Fibroblast of mammary gland (primary cell): ENCODE measurements at places on chromosomes 7 and 10.

DNA sequence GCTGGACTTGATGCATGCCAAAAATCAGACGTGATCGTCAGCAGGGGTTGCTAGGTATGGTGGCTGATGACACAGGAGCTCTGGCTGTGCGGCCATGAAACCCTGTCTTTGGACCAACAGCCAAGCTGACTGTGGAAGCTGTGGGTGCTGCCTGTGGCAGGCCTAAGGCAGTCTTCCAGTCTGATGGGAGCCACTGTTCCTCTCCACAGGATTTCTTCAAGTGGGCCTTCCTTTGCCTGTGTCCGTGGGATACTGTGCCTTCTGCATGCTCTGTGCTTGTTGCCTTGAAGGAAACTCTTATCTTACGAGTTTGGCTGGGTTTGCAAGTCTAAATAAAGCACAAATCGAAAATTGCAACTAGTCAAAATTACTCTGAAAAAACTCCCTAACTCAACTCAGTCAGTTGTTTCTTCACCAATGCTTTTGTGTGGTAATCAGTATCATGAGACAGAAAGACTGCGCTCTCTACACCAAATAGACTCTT lies 101.9 kb upstream of the PDLIM1 start:
- no peak for DNase-seq

GRCh38 chr10:88528201-88528600 lies 54.9 kb downstream of the RNLS start:
- no peak for DNase-seq

GRCh38 chr10:5643346-5644067 lies 22.9 kb downstream of the ASB13 start:
- peak; percentile 59 for DNase-seq

- DNase-seq: no peak
Observed at GRCh38 chr10:34825414-34825813, 10.3 kb upstream of the PARD3 start.

- no peak for DNase-seq
Observed at GRCh38 chr10:29524720-29525119, 110.1 kb downstream of the SVIL start.

DNA sequence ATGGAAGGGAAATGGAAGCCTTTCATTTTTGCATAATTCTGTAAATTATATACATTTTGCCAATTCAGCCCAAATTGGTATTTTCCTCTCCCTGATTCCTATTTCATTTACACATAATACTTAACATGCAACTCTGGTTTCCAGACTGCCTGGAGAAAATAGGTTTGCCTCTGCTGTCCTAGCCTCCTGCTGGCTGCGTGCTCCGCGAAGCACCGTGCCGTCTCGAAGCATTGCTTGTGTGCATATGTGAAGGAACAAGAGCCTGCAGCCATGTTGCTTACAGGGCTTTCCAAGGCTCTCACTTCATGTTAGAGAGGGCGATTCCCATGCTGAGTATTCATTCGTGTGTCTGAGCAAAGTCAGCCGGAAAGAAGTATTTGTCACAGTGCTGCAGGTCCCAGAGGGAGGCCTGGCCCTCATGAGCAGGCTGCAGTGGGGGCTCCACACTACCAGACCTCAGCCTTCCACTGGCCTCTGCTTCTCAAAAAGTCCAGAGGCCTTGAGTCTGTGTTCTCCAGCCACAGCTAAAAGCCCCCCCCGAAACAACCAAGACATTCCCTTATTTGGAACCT lies 66.5 kb downstream of the CLRN3 start:
- DNase-seq: no peak

- DNase-seq: no peak
Observed at GRCh38 chr10:69570050-69570816, 3.0 kb downstream of the NEUROG3 start.

DNA sequence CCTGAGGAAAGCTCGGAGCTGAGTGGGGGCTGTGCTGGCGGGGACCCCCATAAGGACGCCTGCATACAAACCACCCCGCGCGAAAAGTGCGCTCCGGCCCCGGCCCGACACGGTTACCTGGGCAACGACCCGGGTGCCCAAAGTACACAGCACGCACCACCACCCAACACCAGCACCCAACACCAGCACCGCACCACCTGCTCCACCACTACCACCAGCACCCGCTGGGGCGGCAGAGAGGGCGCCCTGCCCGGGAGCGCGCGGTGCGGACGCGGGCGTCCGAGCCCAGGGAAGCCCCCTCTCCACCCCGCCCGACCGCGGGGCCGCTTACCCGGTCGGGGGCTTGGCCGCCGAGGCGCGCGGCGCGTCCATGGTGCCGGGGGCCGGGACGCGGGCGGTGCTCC lies 345 bp downstream of the COBL start:
- no peak for DNase-seq

GRCh38 chr10:7408291-7409044 lies 2.4 kb downstream of the SFMBT2 start:
- peak; percentile 25 for DNase-seq

DNA sequence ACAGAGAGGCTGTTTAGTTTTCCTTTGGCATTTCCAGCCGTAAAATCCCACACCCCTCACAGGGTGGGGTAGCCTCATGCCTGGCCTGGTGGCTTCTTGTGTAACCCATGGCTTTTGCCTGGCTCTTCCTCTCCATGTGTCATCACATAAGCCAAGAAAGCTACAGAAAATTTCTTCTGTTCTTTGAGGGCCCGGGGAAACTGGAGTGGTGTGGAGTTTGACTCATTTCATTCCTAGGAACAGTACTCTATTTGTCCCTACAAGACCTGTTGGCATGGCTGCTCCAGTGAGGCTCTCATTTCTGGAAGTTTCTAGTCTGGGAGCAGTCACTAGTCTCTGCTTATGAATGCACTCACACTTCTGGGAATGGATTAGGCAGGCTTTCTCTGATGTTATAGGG lies 523.9 kb downstream of the SUGCT start:
- DNase-seq: peak; percentile 53

GRCh38 chr7:56009695-56010094 lies 41.5 kb downstream of the PSPH start:
- no peak for DNase-seq

- DNase-seq: no peak
Observed at GRCh38 chr10:63021225-63021624, 111.9 kb upstream of the NRBF2 start.

DNA sequence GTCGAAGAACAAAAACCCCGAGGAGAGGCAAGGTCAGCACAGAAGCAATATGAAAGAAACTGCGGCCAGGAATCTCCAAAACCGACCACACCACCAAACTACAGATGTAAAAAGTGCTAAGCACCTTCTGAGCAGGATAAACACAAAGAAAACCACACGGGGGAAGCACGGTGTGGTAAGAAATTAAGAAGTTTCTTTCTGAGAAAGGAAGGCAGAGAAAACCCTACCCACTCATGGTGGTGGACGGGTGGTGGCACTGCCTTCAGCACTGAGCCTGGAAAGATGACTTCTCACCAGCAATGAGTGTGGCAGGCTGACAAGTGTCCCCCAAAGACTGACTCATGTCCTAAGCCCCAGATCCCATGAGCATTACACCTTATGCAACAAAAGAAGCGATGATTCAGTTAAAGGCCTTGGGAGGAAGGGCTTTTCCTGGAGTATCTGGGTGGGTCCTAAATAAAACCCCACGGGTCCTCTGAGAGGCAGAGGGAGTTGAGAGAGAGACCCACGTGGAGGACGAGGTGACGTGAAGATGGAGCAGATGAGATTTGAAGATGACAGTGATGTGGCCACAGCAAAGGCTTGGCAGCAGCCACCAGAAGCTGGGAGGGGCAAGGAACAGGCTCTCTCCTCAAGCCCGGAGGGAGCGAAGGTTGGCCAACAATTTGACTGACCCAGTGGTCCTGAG lies 124.9 kb downstream of the DLG5 start:
- peak; percentile 61 for DNase-seq

- DNase-seq: peak; percentile 40
Observed at GRCh38 chr7:20158684-20159083, 58.5 kb downstream of the MACC1 start.

DNA sequence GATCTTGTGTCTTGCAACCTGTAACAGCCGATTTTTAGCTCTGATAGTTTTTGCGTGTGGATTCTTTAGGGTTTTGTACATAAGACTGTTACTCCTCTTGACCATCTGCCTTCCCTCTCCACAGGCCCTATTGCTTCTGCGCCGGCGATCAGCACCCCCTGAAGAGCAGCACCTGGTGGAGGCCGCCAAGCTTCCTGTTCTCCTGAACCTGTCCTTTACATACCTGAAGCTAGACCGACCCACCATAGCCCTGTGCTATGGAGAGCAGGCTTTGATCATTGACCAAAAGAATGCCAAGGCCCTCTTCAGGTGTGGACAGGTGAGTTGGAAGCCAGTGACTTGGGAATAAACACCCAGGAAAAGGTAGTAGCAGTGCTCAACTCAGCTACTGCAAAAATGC lies 12.6 kb downstream of the FKBP6 start:
- DNase-seq: no peak

- no peak for DNase-seq
Observed at GRCh38 chr10:55048830-55049498, 247.9 kb upstream of the PCDH15 start.

DNA sequence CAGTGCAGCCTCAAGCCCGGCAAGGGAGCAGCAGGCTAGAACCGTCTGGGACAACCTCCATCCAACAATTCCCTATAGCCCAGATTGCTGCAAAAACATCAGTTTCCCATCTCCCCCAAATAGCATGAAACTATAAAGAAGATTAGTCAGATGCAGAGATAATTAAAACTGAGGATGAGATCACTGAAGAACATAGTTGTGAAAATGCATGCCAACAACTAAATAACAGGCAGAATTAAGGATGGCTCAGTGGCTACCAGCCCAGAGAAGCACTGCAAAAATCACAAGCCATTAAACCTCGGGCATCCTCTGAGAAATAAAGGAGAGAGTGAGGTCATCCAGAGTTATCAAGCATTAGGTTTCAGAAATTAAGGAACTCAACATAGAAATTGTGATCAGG lies 427.1 kb downstream of the TNS3 start:
- peak; percentile 25 for DNase-seq

- DNase-seq: peak; percentile 71
Observed at GRCh38 chr10:5840314-5841307, 27.4 kb upstream of the GDI2 start.

GRCh38 chr10:11336722-11337162 lies 274.7 kb downstream of the USP6NL start:
- no peak for DNase-seq

DNA sequence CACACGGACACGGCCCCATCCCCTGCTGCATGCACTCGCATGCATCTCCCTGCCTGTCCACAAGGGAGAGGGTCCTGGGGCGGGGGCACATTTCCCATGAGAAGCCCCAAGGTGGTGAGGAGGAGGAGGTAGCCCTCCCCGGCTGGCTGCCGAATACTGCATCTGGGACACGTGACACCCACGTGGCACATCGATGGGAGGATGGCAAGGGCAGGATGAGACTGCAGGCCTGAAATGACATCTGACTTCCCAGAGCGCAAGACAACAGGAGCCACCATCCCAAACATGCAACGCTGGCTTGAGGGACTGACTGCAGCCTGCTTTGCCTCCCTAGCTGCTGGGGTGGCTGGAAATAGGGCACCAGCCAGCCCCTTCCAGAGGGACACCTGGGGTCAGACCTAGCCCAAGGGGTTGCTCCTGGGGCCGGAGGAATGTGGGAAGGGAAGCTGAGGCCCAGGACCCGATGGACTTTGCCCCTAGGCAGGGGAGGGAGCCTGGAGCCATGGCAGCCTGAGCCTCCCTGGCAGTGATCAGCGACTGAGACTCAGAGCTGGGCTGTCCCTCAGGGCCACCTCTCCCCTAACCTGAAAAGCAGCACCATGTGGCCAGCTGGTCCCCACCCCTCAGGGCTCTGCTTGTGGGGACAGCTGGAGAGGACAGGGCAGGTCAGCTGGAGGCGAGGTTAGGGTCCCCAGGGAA lies 16.1 kb downstream of the BUD23 start:
- DNase-seq: no peak

GRCh38 chr7:30778255-30779025 lies 7.2 kb downstream of the MINDY4 start:
- DNase-seq: peak; percentile 51

DNA sequence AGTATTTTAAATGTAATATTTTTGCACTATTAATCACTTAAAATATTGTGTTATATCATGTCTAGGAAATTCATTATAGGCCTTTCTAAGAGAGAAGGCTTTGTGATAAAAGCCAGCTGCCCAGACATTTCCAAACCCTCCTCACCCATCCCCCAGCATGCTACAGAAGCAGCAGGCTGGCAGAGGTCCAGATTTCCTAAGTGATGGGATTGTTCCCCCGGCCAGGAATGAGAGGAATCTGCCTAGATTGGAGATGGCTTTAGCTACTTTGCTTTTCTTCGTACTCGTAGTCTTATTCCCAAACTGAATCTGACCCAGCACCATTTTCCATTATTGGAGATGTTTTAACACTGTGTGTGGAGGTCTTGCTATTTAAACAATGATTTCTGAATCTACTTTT lies 29.4 kb downstream of the CDK14 start:
- DNase-seq: peak; percentile 46

GRCh38 chr7:116356979-116357378 lies 142.6 kb upstream of the CAV2 start:
- DNase-seq: peak; percentile 38

DNA sequence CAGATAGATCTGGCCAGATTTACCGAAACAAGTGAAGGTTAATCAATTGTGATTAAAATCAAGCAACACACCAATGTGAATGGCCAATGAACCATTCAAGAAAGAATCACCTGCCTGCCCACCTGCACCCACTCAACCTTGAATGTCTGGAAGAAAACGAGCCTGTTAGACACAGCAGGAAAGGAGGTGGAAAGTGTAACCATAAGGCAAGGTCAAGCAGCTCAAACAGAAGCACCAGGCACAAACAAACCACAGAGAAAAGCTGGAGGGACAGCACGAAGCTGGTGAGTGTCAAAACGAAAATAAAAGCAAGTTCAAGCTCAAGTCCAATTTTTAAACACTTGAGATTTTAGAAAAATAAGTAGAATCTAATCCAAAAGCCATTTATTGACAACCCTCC lies 64.9 kb downstream of the STEAP1B start:
- DNase-seq: no peak

DNA sequence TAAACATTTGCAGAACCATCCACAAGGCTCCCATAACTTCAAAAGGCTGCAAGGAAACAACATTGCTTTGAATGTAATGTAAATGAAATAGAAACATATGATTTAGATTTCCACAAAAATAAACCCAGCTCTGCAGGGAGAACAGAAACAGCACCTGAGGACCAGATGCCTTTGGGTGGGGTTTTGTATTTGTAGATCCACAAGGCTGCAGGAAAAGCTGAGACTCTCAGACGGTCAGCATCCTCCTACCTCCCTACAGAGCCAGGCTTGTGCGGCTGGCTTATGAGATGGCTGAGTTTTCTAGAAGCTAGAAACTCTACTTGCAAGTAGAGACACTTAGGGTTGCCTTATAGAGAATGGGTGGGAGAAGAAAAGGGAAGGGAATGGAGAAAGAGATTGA lies 49.8 kb downstream of the FAM107B start:
- DNase-seq: no peak

DNA sequence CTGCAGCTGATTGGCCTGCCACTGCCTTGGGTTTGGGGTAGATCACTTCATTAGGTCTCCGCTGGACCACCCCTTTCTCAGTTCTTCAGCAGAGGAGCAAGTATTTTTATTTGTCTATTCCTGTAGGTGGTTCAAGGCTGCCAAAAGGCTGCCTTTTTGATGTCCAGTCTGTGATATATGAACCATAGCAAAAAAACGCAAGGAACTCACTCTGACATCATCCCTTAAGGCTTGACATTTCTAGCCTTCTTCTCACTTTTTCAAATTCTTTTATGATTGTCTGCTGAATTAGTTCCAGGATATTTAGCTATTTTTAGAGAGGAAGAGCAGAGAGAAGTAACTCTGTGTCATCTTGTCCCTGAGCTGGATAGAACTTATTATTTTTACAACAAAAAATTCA lies 269.2 kb downstream of the BAMBI start:
- peak; percentile 28 for DNase-seq

- DNase-seq: no peak
Observed at GRCh38 chr7:88299126-88299525, 7.6 kb downstream of the STEAP4 start.
